ENCODE measurements at places on chromosomes 3 and 15.

GRCh38 chr3:134066158-134066541, 36.4 kb upstream of the SLCO2A1 start:
- DNase-seq = no peak

GRCh38 chr3:45029661-45030060, 3.6 kb downstream of the CLEC3B start:
- no peak for DNase-seq

GRCh38 chr3:138072796-138073195, 42.6 kb downstream of the DZIP1L start:
- no peak for DNase-seq

- no peak for DNase-seq
These were observed 71.1 kb upstream of the PDZRN3 start for GRCh38 chr3:73695841-73696240.

DNA sequence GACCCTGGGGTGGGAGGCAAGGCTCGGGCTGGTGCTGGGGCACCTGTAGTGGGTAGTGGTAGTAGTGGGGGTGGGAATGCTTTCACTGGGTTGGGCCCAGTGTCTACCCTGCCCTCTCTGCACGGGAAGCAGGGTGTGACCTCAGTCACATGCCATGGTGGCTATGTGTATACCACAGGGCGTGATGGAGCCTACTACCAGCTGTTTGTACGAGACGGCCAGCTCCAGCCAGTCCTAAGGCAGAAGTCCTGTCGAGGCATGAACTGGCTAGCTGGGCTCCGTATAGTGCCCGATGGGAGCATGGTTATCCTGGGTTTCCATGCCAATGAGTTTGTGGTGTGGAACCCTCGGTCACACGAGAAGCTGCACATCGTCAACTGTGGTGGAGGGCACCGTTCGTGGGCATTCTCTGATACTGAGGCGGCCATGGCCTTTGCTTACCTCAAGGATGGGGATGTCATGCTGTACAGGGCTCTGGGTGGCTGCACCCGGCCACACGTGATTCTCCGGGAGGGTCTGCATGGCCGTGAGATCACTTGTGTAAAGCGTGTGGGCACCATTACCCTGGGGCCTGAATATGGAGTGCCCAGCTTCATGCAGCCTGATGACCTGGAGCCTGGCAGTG, 5.2 kb downstream of the DALRD3 start:
- no peak for DNase-seq

DNA sequence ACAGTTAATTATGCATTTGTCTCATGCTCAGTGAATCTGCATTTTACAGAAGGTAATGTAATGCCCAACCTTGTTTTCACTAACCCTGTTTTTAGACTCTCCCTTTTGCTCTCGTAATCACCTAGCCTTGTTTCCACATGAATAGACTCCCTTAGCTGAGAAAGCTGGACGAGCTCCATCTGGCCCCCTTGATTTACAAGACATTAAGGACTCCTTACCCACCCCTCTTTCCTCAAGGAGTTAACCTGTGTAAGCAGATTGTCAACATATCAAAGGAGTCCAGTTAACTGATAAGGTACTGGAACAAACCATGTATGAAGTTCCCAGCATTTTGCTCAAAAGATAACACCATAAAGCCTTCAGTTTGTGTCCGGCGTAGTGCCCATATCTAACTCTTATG, 99.6 kb downstream of the VPS8 start:
- no peak for DNase-seq

DNA sequence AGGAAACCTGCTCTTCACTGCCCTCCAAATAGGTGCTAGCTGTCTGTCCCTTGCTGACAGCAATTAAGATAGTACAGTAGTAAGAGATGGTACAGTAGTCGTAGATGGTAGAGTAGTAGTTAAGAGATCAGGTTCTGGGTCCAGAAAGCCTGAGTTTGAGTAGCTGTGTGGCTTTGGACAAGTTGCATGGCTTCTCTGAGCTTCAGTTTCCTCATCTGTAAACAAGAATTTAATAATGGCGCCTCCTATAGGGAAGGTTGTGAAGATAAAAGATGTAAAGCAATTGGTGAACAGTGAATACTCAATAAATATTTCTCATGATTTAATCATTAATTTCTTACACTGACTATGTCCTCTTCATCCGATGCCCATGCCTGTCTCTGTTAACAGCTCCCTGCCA, 86.9 kb upstream of the BCL6 start:
- DNase-seq = no peak

GRCh38 chr3:172808969-172809546, 58.5 kb downstream of the ECT2 start:
- DNase-seq = peak; percentile 34

GRCh38 chr15:53709821-53710220, 49.6 kb downstream of the WDR72 start:
- DNase-seq = no peak

DNA sequence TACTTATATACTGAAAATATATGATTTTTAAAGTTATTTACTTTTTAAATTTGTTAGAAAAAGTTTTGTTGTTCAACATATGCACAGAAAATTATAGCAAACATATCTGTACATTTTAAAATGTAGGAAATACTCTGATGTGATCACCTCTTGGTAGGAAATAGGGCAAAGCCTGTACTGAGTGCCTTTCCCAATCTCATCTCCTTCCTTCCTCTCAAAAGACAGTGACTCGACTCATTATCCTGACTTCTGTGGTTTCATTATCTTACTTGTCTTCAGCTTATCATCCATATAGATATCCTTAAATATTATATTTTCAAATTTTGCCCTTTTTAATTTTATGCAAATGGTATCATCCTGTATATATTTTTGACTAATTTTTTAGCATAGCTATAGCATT, 18.4 kb upstream of the ALCAM start:
- DNase-seq = no peak

DNA sequence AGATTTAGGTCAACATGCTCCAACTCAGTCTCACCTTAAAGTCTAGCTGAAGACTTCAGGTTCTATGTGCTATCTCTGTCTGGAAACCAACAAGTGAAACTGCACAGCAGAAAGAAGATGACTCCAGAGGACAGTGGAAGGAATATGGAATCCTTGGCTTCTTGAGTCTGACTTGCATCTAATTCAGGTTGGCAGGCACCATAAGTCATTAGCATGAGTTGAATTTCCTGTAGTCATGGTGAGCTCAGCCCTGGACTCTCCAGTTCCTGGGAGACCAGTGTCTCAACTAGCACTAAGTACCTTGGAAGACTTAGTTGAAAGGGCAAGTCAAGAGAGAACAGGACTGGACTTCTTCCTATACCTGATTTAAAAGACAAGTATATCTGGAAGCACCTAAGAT, 129.7 kb downstream of the DTWD1 start:
- DNase-seq = no peak

GRCh38 chr3:57805266-57805665, 49.2 kb downstream of the SLMAP start:
- no peak for DNase-seq

DNA sequence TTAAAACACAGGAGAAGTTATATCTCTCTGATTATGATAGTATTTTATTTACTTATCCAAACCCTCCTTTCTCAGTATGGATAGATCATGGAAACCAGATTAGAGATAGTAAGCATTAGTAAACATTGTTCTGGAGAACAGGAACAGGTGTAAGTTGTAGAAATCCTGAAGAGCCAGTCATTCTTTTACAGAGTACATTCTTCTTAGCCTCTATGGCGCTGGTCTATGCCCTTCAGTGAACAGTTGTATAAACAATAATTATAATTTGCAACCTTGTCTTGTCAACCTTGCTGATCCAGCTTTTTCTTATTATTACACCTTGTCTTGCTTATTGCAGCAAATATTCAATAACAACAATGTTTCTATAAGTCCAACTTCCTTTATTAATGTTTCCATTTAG, 47.4 kb downstream of the SLC15A2 start:
- DNase-seq = no peak

DNA sequence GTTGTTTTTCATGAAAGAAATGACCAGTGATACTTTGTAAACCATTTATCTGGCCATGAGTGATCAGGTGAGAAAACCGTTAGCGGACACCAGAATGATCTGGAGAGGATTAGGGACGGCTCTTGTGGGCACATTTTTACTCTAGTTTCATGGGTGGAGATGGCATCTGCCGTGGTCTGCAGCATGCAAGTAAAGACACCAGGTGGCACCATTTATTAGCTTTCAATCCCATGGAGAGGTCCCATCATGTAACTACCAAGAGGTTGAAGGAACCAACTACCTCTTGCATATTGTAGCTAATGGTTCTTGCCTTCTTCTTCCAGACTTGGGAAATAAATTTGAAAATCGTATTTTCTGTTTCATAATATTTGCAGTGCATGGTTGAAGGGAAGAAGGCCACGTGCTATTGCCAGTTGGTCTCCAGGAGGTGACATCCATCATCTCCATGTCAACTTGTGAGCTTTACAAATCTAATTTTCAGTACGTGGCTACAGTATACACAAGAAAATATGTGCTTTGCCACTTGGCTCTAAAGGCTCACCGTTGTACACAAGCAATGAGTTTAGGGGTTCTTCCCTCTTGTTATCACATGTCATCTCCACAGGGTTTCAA, 1.5 kb upstream of the MAPKBP1 start:
- peak; percentile 83 for DNase-seq

- DNase-seq = no peak
These were observed 45.1 kb downstream of the MFSD1 start for GRCh38 chr3:158846803-158847451.

DNA sequence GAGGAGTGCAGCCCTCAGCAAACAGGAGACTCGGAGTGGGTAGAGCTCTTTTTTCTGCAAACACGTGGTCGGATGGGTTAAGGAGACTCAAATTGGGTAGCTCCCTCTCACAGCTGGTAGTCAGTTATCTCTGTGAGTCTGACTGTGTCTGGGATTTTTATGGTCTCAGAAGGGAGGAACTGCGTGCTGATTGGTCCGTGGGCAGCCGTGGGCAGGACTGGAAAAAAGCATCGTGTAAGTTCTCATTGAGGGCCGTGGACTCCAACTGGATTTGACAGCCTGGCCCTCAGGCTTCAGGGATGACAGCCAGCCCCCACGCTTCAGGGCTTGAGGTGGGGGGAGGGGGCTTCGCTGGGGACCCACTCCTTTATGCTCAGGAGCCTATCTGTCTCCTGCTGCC, 463.9 kb downstream of the EPHA3 start:
- no peak for DNase-seq

GRCh38 chr15:84747416-84748273, 747 bp upstream of the ZNF592 start:
- peak; percentile 89 for DNase-seq

DNA sequence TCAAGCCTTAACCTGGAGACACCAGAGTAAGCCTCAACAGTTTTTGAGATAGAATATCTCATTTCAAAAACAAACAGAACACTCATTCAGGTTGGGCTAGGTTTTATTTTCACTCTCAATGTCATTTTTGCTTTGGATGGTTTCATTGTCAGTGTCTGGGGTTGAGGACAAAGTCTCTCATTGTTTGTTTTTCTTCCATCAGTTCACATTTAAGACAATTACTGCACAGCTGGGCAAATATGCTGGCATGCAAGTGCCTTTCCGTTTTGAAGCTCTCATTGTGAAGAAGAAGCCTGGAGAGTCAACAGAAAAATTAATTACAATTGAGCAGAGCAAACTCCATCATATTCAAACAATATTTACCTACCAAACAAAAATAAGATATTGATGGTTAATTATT, 1050.0 kb downstream of the TBL1XR1 start:
- no peak for DNase-seq

DNA sequence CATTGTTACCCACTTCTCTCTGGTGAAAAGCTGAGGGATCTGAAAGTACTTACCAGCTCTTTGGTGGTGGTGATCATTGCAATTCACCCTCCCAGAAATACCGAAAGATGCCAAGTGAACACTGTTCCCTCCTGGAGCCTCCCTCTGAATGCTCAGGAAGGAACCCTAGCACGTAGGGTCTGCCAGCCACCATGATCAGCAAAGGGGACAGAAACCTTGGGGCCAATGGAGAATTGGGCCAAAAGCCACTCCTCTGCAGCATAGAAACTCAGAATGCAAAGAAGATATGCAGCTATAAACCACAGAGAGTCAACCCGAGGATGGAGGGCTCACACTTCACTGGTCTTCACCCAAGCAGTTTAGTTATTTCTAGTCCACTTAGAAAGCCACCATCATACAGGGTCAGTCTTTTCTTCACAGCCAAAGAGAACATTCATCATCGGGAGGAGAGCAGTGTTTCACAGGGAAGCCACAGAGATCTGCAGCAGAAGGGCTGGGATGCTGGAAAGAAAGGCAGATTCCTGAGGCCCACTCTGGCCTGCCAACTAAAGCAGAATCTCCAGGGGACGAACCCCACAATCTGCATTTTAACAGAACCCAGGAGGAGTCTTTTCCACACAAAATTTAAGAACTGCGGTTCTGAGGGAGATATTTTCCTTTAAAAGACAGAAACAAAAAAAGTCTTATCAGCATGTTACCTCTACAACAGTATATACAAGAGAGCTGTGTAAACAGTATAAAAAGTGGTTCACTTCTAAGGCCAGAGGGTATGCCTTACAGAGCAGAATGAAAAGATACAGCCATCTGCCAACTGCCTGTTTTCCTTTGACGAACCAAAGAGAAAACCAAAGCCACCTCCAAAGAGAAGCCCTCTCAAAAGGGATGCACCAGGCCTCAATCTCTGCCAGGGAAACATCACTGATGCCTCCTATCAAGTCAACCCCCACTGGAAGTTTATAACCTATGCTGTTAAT, 11.3 kb downstream of the TBC1D2B start:
- DNase-seq = no peak

GRCh38 chr3:150385296-150386242, 22.5 kb upstream of the TSC22D2 start:
- peak; percentile 39 for DNase-seq

DNA sequence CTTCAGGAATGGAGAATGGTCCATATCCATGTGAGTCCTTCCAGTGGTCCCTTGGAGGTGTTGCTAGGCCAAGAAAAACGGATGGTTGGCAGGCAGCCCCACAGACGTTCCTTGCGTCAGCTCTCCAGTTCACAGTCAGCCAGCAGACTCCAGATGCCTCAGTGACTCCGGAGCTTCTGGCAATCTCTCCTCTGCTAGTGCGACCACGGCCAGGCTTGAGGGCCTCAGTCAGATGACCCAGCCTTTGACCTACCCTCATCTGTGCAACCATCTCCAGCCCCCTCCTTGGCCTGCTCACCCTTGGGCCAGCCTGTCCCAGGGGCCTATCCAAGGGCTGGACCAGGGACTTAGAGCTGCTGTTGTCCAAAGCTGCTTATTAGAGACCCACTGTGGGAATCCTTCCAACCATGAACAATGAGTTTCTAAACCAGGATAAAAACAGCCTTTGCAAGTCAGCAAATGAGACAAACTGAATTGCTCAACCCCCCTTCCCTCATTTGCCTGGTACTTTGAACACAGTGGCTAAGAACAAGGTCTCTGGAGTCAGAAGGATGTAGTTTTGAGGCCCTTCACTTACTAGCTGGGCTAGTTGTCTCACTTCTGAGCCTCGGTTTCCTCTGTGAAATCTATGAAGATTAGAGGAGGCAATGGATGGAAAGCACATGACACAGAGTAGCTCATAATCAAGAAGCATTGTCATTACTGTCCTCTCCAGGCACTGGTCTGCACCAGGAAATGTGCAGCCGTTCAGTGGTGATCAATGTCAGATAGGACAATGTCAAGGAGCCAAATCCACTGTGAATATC, 44.8 kb downstream of the ANP32A start:
- DNase-seq = no peak

- no peak for DNase-seq
These were observed 126.1 kb downstream of the LRRK1 start for GRCh38 chr15:101045236-101045646.

Data from NB4 (cell line).